Mesothelial cell of epicardium (in vitro differentiated cells): ENCODE measurements at places on chromosomes 2 and 18.
A peak's percentile ranks its signal among the peaks of the same experiment; 100 is the strongest.

- no peaks in the 10 kb centered on the region for H3K27me3 ChIP-seq
- DNase-seq, result no peak
- H3K36me3 ChIP-seq, result no peaks in the 10 kb centered on the region
- no peak overlapping the region for H3K4me3 ChIP-seq
These were observed 146.9 kb downstream of the CCDC102B start for GRCh38 chr18:68944826-68945225.

DNA sequence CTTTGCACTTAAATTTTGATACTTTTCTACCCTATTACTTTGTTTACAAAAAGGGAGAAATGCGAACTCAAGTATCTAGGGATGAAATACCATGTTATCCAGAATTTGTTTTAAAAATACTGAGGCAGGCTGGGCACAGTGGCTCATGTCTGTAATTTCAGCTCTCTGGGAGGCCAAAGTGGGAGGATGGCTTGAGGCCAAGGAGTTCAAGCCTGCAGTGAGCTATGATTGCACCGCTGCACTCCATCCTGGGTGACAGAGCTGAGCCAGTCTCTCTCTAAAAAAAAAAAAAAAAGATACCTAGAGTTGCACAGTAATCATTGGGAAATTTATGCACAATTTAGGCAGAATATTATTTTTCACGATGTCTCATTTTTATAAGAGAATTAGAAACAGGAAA lies 12.4 kb upstream of the VAPA start:
- no peak for DNase-seq
- no peak overlapping the region for H3K27ac ChIP-seq
- peaks cover 2% of the 10 kb centered on the region for H3K27me3 ChIP-seq
- no peak overlapping the region for H3K4me3 ChIP-seq
- peaks cover 20% of the 10 kb centered on the region for H3K4me1 ChIP-seq

- no peaks in the 10 kb centered on the region for H3K36me3 ChIP-seq
- peaks cover 35% of the 10 kb centered on the region for H3K4me1 ChIP-seq
- H3K27ac ChIP-seq, result no peak overlapping the region
- DNase-seq, result no peak
- H3K27me3 ChIP-seq, result no peaks in the 10 kb centered on the region
- no peak overlapping the region for H3K4me3 ChIP-seq
These were observed 188.1 kb upstream of the SPRED2 start for GRCh38 chr2:65620524-65620923.

- H3K4me3 ChIP-seq, result peak overlapping the region; percentile 73
- H3K36me3 ChIP-seq, result no peaks in the 10 kb centered on the region
- H3K4me1 ChIP-seq, result peaks cover 17% of the 10 kb centered on the region
- H3K27me3 ChIP-seq, result no peaks in the 10 kb centered on the region
- peak overlapping the region; percentile 69 for H3K27ac ChIP-seq
- peak; percentile 86 for DNase-seq
These were observed 208.7 kb downstream of the ICOS start for GRCh38 chr2:204145263-204145751.

- DNase-seq, result no peak
- H3K36me3 ChIP-seq, result peaks cover 7% of the 10 kb centered on the region
- no peak overlapping the region for H3K27ac ChIP-seq
- H3K4me1 ChIP-seq, result peaks cover 3% of the 10 kb centered on the region
- no peak overlapping the region for H3K4me3 ChIP-seq
These were observed 472.1 kb downstream of the CDH2 start for GRCh38 chr18:27704736-27705361.

DNA sequence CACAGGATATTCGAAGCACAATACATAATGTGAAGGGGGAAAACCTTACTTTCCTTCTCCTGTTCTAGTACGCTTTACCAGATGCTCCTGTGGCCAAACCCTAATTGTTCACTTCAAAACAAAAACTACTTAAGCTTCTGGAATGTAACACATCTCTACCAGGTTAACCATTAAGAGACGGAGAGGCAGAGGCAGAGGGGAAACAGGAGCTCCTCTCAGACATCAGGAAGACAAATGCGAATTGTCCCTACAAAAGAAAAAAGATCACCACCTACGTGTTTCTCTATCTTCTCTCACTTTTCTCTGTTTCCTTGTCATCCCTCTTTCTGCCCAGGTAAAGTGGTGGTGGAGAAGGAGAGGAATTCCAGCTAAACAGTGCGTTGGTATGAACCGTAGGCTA lies 266.8 kb downstream of the NRXN1 start:
- peaks cover 2% of the 10 kb centered on the region for H3K27me3 ChIP-seq
- H3K4me3 ChIP-seq, result no peak overlapping the region
- no peak overlapping the region for H3K27ac ChIP-seq

DNA sequence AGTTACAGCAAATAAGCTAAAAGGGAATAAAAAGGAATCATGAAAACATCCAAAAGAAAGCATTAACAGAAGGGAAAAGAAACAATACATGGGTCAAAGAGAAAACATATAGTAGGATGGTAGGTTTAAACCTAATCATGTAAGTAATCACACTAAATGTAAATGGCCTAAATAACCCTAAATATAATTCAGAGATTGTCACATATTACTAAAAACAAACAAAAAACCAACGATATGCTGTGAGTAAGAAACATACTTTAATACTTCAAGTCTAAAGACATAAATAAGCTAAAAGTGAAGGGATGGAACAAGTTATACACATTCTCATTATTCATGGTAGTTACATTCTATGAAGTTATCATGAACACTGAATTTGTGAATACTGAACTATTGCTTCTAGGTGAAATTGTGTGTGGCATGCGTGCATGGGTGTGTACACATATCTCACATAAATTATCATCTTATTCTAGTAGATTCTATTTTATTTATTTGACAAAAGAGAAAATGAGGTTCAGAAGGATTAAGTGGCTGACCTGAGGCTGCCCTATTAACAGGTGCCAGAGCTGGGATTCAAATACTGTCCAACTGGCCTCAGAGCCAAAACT lies 170.9 kb downstream of the SEPTIN10 start:
- peaks cover 26% of the 10 kb centered on the region for H3K4me1 ChIP-seq
- no peaks in the 10 kb centered on the region for H3K27me3 ChIP-seq
- DNase-seq, result no peak
- peaks cover 21% of the 10 kb centered on the region for H3K36me3 ChIP-seq
- H3K4me3 ChIP-seq, result no peak overlapping the region

DNA sequence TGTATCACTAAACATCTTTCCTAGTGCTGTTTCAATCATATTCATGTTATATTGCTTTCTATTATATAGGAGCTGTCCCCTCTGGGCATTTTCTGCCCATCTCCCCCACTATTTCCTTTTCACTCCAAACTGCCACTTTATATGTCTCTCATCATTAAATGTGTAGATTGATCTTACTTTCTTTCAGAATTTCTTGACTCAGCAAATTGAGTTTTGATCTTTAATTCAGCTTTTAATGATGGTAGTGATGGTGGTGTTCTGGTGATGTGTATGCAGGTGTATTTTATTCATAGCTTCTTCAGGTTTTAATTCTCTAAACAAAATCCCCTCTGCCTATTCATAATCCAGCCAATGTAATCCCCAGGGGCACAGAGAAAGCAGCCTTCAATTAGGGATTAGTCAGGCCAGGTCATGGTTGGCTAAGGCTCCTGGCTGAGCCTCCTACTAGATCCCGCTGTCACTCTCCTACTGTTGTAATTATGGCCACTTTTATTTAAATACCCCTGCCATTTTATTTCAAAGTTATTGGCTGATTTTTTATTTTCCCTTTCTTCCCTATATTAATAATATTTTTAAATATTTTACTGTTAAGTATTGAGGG lies 325.4 kb downstream of the SPAG16 start:
- H3K36me3 ChIP-seq, result no peaks in the 10 kb centered on the region
- H3K4me3 ChIP-seq, result no peak overlapping the region
- no peaks in the 10 kb centered on the region for H3K27me3 ChIP-seq
- no peak for DNase-seq

- no peak overlapping the region for H3K4me3 ChIP-seq
- no peak for DNase-seq
These were observed 5.2 kb downstream of the IL37 start for GRCh38 chr2:112916145-112916571.
